ENCODE measurements at places on chromosomes 7 and 10. TPM values are rescaled to one million over a fixed set of nuclear protein-coding genes. Genes with fewer than 3 reads are reported as not detected.

GRCh38 chr10:62059217-62059920 is 157.9 kb downstream of the ARID5B start:
- H3K27ac ChIP-seq: no peak overlapping the region
- no peak for DNase-seq
- H3K27me3 ChIP-seq: no peaks in the 10 kb centered on the region
- H3K4me3 ChIP-seq: no peak overlapping the region

- no peak overlapping the region for H3K27ac ChIP-seq
- no peaks in the 10 kb centered on the region for H3K27me3 ChIP-seq
- no peaks in the 10 kb centered on the region for H3K4me1 ChIP-seq
- no peak for DNase-seq
- no peak overlapping the region for H3K4me3 ChIP-seq
Observed at GRCh38 chr10:51083356-51083853, 9.1 kb downstream of the PRKG1 start.

DNA sequence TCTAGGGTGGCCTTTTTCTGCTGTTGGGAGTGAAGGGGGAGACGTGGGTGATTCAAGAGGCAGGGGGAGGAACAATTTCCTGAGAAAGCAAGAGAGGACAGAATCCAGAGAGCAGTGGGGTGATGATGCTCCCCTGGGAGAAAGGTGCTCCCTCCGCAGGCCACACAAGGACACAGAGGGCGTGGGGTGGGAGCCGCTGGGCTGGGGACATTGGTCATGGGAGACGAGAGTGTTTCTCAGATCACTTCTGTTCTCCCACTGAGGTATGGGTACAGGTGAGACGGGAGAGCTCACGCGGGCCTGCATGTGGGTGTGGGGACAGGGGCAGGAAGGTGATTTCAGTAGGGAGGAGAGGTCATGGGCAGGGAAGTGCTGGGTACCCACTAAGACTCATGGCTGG is 259.5 kb upstream of the CTBP2 start:
- no peak overlapping the region for H3K4me3 ChIP-seq
- H3K4me1 ChIP-seq: no peaks in the 10 kb centered on the region
- H3K36me3 ChIP-seq: no peaks in the 10 kb centered on the region

DNA sequence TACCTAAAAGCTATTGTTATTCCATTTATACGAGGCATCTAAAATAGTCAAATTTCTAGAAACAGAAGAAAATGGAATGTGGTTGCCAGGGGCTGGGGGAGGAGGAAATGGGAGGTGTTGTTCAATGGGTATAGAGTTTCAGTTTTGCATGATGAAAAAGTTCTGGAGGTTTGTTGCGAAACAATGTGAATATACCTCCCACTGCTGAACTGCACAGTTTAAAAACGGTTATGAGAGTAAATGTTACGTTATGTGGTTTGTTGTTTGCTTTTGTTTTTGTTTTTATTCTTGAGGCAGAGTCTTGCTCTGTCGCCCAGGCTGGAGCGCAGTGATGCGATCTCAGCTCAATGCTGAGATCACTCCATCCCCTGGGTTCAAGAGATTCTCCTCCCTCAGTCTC is 64.9 kb upstream of the NRBF2 start:
- H3K27ac ChIP-seq: no peak overlapping the region
- peaks cover 5% of the 10 kb centered on the region for H3K27me3 ChIP-seq
- no peak overlapping the region for H3K4me3 ChIP-seq
- no peak for DNase-seq
- no peaks in the 10 kb centered on the region for H3K36me3 ChIP-seq
- H3K4me1 ChIP-seq: no peaks in the 10 kb centered on the region

GRCh38 chr10:123309731-123310130 is 155.5 kb downstream of the BUB3 start:
- no peaks in the 10 kb centered on the region for H3K27me3 ChIP-seq
- no peak overlapping the region for H3K4me3 ChIP-seq
- DNase-seq: no peak
- no peak overlapping the region for H3K27ac ChIP-seq

DNA sequence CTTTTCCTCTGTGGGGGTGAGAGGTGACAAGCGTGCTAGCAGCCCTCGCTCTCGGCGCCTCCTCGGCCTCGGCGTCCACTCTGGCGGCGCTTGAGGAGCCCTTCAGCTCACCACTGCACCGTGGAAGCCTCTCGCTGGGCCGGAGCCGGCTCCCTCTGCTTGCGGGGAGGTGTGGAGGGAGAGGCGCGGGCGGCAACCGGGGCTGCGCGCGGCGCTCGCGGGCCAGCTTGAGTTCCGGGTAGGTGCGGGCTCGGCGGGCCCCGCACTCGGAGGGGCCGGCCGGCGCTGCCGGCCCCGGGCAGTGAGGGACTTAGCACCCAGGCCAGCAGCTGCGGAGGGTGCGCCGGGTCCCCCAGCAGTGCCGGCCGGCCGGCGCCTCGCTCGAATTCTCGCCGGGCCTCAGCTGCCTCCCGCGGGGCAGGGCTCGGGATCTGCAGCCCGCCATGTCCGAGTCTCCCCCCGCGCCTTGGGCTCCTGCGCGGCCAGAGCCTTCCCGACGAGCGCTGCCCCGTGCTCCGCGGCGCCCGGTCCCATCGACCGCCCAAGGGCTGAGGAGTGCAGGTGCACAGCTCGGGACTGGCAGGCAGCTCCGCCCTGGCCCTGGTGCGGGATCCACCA is 352.8 kb upstream of the PODXL start:
- DNase-seq: no peak
- no peak overlapping the region for H3K27ac ChIP-seq
- H3K36me3 ChIP-seq: no peaks in the 10 kb centered on the region
- H3K27me3 ChIP-seq: peaks cover 9% of the 10 kb centered on the region

DNA sequence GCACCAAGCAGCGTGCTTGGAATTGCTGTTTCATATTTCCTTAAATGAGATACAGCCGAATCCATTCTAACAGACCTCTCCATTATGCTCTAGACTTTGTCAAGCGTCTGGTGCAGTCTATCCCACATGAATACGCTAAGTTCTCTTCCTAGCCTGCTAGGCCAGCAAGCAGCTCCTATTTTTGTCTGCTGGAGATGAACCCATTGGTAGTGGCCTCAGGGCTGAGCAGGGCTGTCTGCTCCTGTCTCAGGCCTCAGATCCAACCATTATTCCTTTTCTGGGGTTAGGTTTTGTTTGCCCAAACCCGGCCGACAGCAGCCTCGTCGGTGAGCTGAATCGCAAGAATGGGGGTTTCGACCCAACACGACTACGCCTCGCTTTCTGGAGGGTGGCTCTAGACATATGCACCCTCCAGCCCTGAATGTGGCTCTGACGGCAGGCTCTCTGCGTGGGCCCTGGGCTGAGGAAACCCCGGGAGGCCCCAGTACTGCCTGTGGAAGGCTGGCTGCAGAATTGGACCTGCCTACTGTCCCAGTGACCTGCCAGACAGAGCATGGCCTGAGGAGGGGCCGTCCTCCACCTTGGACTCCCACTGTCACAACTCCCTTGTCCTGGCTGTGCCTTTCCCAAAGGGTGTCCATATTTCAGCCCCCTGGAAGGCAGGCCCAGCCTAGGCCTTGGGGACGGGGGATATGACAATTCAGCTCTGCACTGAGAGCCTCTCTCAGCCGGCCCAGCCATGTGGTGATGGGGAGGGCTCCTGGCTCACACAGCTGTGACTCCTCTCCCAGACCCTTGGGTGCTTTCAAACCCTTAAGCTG is 267.9 kb upstream of the TCERG1L start:
- H3K27me3 ChIP-seq: no peaks in the 10 kb centered on the region
- H3K36me3 ChIP-seq: no peaks in the 10 kb centered on the region
- no peak for DNase-seq
- no peaks in the 10 kb centered on the region for H3K4me1 ChIP-seq
- H3K27ac ChIP-seq: no peak overlapping the region
- no peak overlapping the region for H3K4me3 ChIP-seq

- H3K27ac ChIP-seq: no peak overlapping the region
- no peak for DNase-seq
- H3K27me3 ChIP-seq: no peaks in the 10 kb centered on the region
- H3K4me3 ChIP-seq: no peak overlapping the region
Observed at GRCh38 chr7:116629051-116629463, 42.9 kb upstream of the MET start.

DNA sequence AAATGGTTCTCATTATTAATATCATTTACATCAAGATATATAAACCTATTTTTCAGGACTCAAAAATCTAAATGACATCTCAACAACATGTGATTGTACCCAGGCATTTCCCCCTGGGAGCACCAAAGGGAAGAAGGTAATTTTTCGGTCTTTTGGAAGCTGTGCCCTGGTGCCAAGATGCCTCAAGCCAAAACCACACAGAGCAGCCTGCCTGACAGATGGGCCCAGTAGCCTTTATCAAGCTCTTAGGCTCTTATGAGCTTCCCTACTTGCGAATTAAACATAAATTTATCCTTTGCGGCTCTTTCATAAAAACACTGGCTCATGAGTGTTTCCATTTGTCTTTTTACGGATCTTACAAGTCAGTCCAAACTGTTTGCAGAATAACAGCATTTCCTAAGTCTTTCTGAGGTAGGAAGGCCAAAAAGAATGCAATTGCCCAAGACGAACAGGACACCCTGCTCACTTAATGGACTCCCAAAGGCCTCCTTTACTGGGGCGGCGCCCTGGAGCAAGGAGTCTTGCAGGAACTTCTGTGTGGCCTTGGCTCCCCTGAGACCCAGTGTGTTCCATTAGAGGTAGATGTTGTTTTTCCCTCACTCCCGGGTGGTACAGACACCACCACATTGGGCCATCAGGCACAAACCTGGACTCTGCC is 4.1 kb upstream of the RASSF4 start:
- no peak overlapping the region for H3K27ac ChIP-seq
- peaks cover 8% of the 10 kb centered on the region for H3K36me3 ChIP-seq
- H3K4me3 ChIP-seq: no peak overlapping the region
- H3K4me1 ChIP-seq: peaks cover 29% of the 10 kb centered on the region
- DNase-seq: no peak

DNA sequence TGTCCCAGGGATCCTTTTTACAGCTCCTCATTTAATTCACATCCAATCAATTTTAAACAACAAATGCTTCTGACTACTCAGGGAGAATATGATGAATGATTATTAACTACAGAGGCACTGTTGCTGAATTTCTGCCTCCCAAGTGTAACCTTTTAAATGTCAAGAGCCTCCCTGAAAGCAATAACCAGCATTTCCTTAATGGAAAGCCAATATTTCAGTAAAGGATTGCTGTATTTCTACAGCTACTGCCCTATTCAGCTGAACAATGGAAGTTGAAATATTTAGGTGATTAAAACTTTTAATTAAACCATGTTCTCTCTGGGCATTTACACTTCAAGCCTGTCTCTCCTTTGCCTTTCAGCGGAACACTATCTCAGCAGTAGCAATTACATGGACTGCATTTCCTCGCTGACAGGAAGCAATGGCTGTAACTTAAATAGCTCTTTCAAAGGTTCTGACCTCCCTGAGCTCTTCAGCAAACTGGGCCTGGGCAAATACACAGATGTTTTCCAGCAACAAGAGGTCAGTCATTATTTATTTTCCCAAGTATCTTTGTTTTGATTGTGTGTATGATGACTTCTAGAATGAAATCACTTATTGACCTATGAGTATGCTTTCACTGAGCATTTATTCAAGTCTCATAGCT is 304.7 kb downstream of the BICC1 start:
- no peaks in the 10 kb centered on the region for H3K27me3 ChIP-seq
- no peak overlapping the region for H3K4me3 ChIP-seq
- no peaks in the 10 kb centered on the region for H3K4me1 ChIP-seq
- H3K27ac ChIP-seq: no peak overlapping the region
- no peaks in the 10 kb centered on the region for H3K36me3 ChIP-seq
- no peak for DNase-seq

Gene UPK3B
- 3.3 TPM for total RNA-seq
